ENCODE measurements at places on chromosomes 16 and 17.

GRCh38 chr17:79930877-79931816 is 91.9 kb upstream of the CBX4 start:
- no peak for DNase-seq

DNA sequence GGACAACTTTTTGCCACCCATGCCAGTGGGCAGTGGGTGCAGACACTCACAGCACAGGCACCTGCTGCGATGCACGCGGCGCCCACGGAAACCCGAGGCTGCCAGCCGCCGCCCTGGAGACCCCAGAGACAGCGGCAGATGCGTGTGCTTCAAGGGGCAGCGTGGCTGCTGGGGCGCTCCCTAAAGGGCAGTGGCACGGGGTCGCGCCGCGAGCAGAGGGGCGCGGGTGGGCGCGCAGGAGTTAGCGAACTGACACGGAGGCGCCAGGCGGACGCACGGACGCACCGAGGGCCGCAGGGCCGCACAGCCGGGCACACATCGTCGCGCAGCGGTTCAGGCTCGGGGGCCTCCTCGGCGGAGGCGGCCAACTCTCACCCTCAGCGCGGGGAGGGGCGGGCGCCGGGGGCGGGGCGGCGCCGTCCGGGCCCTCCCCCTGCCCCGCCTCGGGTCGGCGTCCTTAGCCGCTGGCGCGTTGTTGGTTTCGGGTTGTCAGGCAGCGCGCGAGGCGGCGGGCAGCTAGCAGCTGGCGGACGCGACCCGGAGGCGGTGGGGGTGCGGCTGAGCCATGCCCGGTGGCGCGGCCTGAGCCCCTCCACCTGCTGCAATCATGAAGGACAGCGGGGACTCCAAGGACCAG is at the start of gene KIF19:
TSS of gene KIF19 (plus strand) at position 484 of the 637 bp plus-strand sequence. CDS start at position 608, 124 bp downstream.
- DNase-seq = peak; percentile 50

GRCh38 chr16:85573045-85573695 is 40.0 kb upstream of the GSE1 start:
- DNase-seq = no peak

DNA sequence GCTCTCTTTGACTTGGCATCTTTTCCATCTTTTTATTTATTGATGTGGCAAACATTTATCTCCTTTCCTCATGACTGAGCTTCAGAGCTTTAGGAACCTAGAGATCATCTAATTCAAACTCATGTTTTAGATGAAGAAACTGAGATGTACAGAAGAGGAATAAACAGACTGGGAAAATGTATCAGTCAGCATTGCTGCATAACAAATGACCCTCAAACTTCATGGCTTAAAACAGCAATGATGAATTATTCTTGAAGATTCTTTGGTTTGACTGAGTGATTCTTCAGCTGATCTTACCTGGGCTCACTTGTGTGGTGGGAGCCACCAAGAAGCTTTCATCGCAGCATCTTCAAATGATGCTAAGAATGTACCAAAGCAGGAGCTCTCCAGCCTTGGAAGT is 44.0 kb upstream of the IRF8 start:
- no peak for DNase-seq

DNA sequence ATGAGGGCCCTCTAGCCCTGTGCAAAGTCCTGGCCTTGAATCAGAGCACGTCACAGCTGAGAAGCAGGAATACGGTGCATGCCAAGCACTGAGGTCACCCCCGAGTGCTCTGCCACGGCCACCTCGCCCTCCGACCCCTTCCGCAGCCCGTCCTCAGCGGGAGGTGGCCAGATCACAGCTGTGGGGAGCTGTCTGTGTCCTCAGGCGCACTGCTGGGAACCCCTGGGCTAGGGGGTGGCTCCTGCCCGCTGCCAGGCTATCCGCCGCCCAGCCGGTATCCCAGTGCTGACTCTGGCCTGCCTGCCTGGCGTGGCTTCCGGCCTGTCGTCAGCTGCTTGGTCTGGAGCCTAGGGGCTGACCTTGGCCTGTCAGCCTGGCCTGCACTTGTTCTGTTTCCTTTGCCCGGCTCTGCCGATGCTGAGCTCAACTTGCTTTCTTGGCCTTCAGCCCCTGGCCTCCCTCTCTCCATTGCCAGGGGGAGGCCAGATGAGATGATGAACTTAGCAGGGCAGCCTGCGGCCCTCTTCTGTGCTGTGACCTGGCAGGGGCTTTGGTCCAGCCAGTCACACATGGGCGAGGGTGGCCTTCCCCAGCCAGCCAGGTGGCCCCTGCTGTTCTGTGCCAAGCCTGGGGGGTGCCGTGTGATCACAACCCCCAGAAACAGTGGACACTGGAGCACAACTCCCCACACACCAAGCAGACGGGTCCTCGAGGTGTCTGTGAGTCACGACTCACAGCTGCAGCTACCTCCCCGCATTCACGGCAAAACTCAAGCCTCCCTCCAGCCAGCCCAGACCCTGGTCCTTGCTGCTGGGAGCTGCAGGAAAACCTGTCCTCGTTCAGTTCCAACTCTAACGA is 77.3 kb downstream of the ZDHHC7 start:
- no peak for DNase-seq

- no peak for DNase-seq
Observed at GRCh38 chr17:728911-729310, 3.5 kb upstream of the TLCD3A start.

- DNase-seq = no peak
Observed at GRCh38 chr16:9114842-9115241, 23.4 kb downstream of the HAPSTR1 start.

GRCh38 chr16:30802936-30803335 is 15.9 kb upstream of the ZNF629 start:
- no peak for DNase-seq

- no peak for DNase-seq
Observed at GRCh38 chr17:55283256-55283965, 18.7 kb downstream of the HLF start.

GRCh38 chr17:78997231-78997741 is 12.3 kb downstream of the CANT1 start:
- DNase-seq = no peak

DNA sequence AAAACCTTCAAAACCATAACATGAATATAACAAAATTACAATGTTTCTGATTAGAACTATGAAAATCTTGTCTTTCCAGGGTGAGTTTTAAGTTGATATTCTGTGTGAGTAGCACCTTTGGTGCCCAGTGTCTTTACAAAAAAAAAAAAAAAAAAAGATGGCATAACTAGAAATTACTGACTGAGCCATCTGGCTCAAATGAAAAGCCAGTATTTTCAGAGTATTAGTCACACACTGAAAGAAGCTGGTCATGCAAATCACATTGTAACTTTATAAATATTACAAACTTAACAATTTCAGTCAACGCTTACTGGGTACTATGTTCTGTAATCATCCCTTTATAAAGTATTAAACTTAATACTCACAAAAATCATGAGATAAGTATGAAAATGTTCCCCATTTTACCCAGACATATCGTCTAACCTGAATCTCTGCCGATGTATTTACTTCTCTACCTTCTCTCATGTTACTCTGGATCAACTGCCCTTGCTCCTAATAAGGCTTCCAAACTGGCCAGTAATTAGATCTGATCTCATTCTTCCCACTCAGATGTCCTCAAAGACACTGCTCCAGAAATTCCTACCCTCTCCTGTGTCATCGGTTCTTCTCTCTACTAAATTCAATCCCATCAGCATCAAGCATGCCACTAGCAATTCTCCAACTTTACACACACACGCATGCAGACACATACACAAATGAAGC is 25.4 kb downstream of the UBE2G1 start:
- DNase-seq = no peak

GRCh38 chr17:80923211-80924110 is 68.2 kb upstream of the CHMP6 start:
- no peak for DNase-seq

DNA sequence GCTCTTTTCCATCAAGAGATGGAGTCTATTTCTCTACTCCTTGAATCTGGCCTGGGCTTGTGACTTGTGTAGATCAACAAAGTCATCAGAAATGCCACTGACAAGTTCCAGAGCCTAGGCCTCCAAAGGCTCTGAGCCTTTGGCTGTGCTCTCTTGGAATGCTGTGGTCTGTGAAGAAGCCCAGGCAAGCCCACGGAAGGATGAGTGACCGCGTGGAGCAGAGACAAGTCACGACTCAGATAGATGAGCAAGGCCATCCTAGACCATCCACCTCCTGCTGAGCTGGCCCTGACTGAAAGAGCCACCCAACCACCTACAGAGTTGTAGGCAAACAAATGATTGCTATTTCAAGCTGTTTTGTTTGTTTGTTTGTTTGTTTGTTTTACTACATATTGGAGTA is 11.6 kb upstream of the ICAM2 start:
- no peak for DNase-seq

DNA sequence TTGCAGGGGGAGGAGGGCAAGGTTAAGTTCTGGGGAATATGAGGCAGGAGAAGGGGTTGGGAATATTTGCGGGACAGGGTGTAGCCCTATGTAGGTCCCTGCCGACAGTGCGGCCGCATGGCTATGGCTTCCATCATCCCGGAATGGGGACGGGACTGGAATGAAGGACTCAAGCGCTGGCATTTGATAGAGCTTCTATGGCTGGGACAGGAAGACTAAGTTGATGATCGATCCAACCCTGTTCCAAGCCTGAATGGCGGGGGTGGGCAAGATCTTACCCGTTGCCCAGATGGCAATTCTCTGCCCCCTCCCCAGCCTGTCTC is 47.1 kb downstream of the SRCIN1 start:
- DNase-seq = no peak

DNA sequence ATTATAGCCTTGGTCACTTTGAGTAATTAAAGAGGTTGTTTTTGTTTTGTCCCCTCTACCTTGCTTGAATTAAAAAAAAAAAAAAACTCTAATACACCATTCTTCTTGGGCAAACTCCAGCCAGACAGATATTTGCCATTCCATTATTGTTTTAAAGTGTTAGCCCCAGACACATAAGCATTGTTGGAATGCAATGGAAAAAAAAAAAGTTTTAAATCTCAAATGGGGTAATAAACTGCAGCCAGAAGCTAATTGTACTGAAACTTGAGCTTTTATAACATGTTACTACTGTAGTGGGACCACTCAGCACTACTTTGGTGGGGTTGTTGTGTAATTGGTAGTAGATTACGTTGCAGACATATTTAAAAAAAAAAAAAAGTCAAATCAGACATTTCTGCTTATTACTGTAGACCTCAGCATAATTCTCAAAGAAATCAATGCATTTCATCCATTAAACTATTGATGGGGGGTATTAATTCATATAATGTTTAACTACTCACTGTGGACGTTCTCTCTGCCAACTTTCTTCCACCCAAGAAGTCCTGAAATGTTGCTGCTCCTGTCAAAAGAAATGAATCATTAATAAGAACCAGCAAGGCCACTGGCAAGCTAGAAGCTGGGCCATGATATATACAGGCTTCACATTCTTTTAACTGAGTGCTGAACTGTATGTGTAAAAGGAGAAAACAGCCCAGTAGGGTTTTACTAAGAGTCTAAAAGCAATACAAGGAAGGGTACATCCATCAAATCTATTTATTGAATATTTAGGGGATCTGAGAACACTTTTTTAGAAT is 626.6 kb upstream of the SOX9 start:
- no peak for DNase-seq

DNA sequence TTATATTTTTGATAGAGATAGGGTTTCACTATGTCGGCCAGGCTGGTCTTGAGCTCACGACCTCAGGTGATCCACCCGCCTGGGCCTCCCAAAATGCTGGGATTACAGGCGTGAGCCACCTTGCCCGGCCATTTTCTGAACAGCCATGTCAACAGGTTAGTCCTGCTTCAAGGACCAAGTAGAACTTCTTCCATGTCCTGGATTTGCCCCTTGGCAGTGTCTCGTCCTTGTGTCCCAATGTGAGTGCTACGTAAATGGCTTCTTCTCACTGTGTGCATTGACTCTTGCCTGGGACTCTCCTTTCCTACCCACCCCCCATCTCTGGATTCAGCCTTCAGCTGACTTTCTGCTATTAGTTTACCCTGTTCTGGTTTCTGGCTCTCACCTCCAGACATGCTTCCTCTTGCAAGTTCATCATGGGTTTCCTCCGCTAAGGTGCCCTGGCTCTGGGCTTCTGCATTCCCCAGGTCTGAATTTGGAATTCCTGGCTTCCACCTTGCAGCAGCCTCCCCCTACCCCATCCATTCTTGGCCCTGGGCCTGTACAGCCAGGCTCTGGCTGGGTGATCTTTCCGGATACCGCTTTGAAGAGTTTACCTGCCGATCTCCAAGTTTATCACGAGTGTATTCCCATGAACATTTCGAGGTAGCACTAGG is 14.0 kb upstream of the IRF8 start:
- no peak for DNase-seq

- no peak for DNase-seq
Observed at GRCh38 chr16:12195296-12195695, 218.8 kb downstream of the SNX29 start.

DNA sequence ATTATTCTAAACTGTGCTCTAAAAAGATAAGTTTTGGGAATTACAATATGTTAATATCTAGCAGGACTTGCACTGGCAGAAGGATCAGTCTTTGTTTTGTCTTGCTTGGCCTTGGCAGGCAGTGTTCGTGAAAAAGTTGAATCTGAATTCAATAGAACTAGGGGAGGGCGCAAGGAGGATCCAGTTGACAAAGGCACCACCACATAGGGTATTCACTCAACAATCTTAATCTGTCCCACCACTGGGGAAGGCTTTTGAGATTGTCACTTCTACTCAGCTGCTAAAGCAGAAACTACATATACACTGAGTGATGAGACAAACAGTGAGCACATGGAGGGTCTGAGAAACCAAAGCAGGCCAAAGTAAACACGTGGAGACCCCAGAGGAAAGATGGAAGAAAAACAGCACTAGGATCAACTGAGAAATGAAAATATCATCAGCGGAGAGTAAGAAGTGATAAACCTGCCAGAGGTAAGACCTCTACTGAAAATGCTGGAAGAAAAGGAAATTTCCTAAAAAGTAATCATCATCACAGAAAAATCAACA is 2.4 kb downstream of the AMFR start:
- no peak for DNase-seq

DNA sequence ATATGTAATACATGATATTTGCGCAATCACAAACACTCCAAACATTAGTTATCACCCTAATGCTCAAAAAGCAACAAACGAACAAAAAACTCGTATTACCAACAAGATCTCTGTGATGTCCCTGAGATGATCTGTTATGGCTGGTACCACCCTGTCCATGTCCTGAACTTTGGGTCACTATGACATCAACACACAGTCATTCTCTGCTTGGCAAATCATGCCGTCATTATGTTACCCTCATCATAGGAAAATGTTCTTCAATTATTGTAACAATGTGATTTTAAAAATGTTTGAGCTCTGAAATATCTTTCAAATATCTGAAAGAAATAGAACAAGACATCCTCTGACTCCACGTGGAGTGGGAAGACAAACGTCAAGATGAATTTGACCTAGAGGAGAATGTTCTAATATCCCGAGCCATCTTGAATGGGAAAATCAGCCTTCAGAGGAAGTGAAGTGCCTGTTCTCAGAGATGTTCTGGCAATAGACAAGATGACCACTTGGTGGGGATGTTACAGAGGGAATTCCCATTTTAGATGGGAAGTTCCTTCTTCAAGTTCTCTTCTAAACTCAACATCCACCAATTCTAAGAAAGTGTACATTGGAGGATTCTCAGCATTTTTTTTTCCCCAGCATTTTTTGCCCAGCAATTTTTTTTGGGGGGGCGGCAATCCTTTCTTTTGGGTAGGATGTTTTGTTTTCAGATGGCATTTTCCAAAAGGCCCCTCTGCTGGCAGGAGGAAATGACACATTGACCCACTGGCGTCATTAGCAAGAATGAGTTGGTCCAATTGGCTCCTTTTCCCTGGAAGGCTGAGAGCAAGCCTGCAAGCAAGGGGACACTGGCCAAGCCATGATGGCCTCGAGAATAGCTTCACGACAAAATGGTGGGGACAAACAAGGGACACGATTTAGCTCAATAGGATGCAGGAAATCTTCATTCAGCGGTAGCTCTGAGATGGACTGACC is 3.7 kb upstream of the HSD17B2 start:
- no peak for DNase-seq

GRCh38 chr16:84177741-84178073 is 9.2 kb downstream of the TAF1C start:
- DNase-seq = no peak

All from CD4-positive, alpha-beta T cell treated with Interleukin-15 for 1 hour (primary cell).